ENCODE measurements at places on chromosomes 2 and 18.

DNA sequence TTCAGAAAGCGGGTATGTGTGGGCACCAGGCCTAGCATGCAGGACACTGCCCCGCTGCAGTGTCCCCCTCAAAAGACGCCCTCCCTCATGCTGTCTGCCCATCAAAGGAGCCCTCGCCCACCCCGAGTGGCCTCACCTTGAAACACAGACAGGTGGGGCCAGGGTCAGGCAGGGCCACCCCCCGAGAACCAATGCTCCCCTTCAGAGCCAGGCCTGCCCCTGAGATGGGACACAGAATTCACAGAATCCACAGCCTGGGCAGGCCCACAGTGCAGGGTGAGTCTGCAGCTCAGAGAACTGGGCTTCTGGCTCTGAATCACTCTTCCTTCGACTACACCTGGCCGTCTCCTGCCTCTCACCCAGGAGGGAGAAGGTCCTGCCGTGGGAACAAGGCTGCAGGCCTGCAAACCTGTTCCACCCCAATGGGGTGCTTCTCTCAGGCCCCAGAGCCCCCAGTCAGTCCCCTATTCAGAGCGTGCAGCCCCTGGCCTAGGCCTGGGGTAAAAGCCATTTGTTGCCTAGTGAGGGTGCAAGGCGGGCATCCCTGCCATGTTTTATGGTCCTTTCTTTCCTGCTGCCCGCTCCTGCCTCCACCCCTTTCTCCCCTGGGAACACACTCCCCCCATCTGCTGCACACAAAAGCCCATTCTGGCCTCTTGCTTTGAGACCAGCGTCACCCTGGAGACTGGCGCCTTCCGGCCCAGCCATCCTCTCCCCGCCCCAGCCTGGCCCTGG lies 11.3 kb upstream of the ARHGEF4 start:
- DNase-seq, result no peak

DNA sequence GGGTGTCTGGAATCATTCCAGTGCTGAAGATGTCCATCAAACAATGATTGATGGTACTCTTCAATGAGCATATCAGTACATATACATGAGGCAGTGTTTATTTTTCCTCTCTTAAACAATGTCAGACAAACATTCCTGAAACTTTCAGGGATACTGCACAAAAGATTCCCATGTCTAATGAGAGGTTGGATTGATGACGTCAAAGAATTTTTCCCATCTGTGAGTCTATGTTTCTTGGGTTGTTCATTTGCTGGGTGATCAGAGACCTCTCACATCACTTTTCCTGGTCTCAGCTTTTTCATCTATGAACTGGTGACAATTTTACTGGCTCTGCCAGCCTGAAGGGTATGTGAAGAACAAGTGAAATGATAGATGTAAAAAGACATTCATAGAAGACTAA lies 325.5 kb downstream of the EN1 start:
- DNase-seq, result no peak

- no peak for DNase-seq
Measured at GRCh38 chr2:123696021-123696420, 329.1 kb upstream of the CNTNAP5 start.

DNA sequence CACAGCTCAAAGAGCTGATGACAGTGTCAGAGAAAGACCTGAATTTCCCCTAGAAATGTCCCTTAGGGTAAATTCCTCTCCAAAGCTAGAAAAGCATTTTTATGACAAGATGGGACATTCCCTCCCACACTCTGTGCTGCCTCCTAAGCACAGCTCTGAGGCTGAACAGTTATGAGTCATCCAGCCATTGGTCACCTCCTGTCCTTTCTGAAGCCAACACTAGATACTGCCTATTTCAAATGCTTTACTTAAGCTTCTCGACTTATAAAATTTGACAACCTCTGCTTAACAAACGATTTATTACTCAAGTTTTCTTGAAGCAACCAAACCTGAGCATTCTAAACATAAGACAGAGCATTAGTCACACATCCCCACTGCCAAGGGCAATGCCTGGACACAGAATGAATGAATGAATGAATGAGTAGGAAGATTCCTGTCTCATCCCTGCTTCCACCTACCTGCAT lies 35.4 kb downstream of the B4GALT6 start:
- no peak for DNase-seq

DNA sequence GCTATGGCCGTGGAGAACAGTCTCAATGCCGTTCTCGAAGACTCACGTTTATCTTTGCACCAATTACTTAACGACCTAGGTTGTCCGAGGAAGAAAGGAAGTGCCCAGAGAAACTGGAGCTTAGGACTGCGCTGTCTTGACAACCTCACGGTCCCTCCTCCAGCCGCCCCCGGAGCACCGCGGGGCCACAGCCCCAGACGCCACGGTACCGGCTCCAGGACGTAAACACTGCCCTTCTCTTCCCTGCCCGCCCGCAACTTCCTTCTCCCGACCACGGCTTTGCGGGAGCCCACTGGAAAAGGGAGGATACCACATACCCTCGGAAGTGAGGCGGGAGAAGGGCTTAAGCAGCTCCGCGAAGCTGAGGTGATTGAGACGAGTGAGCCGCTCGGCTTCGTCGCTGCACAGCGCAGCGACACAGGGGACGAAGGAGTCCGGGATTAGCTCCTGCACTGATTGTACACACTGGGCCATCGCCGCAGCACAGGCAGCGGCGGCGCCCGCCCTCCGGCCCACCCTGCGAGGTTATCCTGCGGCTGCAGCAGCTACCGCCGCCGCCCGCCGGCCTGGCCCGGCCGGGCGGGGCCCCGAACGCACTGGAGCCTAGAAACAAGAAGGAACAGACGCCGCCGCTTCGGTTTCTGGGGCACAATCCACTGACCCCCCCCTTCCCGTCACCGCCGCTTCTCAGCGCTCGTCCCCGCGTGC lies 483 bp downstream of the TRAPPC8 start:
- DNase-seq, result peak; percentile 5
